A172 (cell line): ENCODE measurements at places on chromosomes 6 and 20.

- DNase-seq, result no peak
Measured at GRCh38 chr6:113486199-113486598, 370.9 kb upstream of the MARCKS start.

GRCh38 chr20:44632103-44632752, 19.3 kb downstream of the ADA start:
- no peak for DNase-seq

GRCh38 chr20:47669927-47670890, 115.1 kb downstream of the SULF2 start:
- DNase-seq, result no peak

DNA sequence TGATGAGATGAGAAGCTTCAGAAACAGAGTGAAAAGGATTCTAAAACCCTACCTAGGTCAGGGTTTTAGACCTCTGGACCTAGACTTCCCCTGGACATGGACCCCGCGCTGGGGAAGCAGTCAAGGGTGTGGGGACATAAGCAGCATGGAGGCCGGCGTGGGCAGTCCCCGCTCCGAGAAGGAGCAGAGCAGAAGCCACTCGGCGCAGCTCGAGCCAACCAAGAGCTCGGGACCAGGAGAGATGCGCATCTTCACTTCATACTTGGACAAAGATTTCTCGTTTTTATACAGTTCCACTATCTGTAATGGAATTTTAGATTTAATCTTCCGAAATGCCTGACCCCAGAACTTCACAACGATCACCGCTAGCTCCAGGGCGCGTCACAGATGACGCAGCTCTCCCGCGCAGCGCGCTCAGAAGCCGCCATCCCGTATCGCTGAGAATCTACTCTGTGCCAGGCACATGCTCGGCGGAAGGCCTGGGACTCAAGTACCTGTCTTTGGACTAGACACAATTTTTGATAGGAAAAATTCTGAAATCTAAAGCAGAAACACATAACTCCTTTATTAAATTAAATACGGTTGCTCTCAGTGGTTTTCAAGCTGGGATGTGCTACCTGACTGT, 60.3 kb downstream of the WDR27 start:
- DNase-seq, result no peak

- no peak for DNase-seq
Measured at GRCh38 chr20:42484335-42484734, 705.4 kb downstream of the PTPRT start.

DNA sequence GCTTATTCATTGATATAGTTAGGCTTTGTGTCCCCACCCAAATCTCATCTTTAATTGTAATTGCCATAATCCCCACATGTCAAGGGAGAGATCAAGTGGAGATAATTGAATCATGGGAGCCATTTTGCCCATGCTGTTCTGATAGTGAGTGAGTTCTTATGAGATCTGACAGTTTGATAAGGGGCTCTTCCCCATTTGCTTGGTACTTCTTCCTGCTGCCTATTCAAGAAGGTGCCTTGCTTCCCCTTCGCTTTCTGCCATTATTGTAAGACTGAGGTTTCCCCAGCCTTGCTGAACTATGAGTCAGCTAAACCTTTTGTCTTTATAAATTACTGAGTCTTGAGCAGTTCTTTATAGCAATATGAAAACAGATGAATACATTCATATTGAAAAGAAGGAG, 45.6 kb downstream of the CENPW start:
- DNase-seq, result no peak

DNA sequence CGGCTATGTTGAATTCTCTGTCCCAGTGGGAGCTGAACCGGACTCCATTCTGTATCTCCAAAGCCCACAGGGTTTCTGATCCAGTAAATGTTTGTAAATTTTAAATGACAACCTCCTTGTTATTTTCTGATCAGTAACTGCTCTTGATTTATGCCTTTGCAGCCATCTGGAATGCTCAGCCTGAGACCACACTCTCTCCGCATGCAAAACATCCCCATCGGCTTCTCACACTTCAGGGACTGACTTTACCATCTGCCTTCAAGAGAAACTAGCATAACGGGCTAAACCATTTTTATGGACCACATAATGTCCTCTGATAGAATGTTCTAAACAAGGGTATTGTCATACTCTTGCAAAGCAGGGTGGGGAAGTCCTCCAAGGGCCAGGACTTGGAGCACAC, 94.5 kb upstream of the FOXQ1 start:
- no peak for DNase-seq

DNA sequence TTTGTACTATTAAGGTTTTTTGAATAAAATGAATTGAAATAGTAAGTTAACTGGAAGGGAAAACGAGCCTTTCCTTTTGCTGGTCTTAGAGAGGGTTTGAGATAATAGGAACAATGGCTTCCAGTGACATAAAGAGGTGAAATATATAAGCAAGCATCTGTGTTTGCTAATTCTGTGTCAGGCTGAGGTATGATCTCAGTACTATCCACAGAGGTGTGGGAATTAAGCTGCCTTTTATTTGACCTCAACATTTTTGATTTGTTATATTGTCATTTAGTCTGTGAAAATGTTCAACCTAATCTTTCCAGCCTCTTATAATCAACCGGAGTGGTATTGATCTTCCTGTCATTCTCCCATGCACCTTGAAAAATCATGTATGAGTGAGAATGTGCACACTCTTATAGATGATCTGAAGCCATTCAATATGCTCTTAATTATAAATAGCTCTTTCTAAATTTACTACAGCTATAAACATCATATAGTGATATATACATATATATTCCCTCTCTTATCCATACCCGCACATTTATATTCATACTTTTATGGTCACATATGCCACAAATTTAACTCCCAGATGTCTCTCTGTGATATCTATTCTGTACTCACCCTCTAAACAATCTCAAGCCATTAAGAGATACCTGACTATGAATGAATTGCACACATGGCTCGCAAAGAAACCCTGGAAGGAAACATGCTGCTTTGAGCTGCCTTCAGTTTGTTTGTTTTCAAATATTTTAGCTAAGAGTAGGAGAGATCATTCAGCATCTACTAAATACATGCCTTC, 754.7 kb upstream of the NRSN1 start:
- DNase-seq, result no peak

DNA sequence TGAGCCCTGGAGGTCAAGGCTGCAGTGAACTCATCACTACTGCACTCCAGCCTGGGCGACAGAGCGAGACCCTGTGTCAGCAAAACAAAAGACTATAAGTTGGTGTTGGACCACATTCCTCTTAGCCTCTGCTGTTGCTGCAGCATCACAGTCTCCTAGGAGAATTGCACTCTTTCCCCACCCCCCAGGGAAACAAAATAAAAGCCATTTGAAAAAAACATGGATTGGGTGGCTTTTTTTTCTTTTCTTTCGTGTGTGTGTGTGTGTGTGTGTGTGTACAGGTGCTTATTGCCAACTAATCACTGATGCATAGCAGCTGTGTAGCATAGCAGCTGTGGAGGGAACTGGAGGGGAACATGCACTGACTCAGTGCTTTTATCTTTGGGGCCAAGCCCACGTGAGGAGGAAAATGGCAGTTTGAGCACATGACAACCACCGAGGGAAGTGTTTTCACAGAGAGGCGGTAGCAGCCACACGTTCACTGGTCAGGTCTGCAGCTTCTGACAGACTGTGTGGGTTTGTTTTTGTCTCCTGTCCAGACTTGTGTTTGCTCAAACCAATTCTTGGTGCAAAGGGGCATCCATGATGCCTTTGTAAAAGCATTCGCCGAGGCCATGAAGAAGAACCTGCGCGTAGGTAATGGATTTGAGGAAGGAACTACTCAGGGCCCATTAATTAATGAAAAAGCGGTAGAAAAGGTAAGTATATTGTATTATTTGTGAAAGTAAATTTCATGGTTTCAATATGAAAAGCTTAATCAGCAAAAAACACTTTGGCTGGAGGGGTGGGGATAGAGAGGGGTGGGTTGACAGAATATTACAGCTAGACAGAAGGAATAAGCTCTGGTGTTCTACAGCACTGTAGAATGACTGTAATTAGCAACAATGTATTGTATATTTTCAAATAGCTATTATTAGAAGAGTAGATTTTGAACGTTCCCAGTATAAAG, 27.7 kb downstream of the ALDH5A1 start:
- DNase-seq, result peak; percentile 9

- DNase-seq, result no peak
Measured at GRCh38 chr6:134797400-134798113, 152.3 kb downstream of the ALDH8A1 start.

- peak; percentile 88 for DNase-seq
Measured at GRCh38 chr6:7468382-7469081, 72.9 kb upstream of the DSP start.

- DNase-seq, result no peak
Measured at GRCh38 chr6:19896693-19897010, 59.5 kb downstream of the ID4 start.

DNA sequence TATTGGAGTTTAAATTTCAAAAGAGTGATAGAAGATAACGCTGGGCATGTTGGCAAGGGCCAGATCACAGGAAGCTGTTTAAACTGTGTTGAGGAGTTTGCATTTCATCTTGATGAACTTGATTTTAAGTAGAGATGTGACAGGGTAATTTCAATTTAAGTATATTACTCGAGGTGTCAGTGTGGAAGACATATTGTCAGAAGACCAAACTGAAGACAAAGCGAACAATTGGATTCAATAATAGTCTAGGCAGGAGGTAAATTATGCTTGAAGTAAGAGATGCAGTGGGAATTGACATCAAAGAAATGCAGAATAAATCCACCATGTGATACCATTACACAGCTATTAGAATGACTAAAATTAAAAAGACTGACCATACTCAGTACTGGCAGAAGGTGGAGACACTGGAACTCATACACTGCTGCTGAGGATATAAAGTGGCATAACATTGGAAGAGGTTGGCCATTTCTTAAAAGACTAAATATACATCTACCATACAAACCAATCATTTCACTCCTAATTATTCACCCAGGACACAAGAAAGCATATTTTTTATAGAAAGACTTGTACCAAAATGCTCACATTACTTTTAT, 240.8 kb downstream of the ARHGAP18 start:
- DNase-seq, result no peak

GRCh38 chr20:63977739-63978276, 1.6 kb downstream of the SAMD10 start:
- peak; percentile 90 for DNase-seq

GRCh38 chr6:139748353-139749146, 374.1 kb upstream of the CITED2 start:
- DNase-seq, result peak; percentile 31

GRCh38 chr6:80210618-80211017, 104.1 kb downstream of the BCKDHB start:
- no peak for DNase-seq

- DNase-seq, result peak; percentile 90
Measured at GRCh38 chr6:39426073-39426456, 103.6 kb upstream of the KCNK16 start.

DNA sequence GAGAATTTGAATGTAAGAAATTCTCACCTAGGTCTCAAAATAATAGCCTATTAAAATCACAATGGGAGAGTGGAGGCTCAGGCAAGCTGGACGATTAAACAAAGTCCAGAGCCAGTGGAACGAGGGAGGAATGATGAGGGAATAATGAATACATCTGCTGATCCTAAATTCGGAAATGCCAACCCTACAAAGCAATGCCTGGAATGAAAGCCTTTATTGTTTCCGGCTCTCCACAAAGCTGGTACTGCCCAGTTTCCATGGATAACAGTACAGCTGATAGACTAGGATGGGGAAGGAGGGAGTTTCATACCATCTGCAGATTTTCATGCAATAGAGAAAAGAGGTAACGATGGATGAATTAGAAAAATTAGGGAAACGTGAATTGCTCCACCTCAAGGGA, 356.1 kb downstream of the CBLN4 start:
- no peak for DNase-seq

- DNase-seq, result peak; percentile 74
Measured at GRCh38 chr6:85418059-85418458, 31.8 kb upstream of the NT5E start.

GRCh38 chr6:85285114-85285513, 164.8 kb upstream of the NT5E start:
- DNase-seq, result no peak
